ENCODE measurements at places on chromosomes 5 and 9. TPM values are rescaled to one million over a fixed set of nuclear protein-coding genes. Genes with fewer than 3 reads are reported as not detected.

DEPDC1B gene
- total RNA-seq, result 1.5 TPM

AGXT2 gene
- total RNA-seq, result not detected

CDX1 gene
- not detected for total RNA-seq

DOCK2 gene
- 5.4 TPM for total RNA-seq

KIF12 gene
- total RNA-seq, result not detected

IL31RA gene
- 1.5 TPM for total RNA-seq

CDC20B gene
- total RNA-seq, result not detected

TSSK1B gene
- 0.30 TPM for total RNA-seq

GPRIN1 gene
- 7.3 TPM for total RNA-seq

PCDHB16 gene
- 0.30 TPM for total RNA-seq

RNF224 gene
- total RNA-seq, result not detected

PTPN3 gene
- total RNA-seq, result 0.30 TPM

TMEFF1 gene
- 5.3 TPM for total RNA-seq

PARP8 gene
- 20.7 TPM for total RNA-seq

C9 gene
- total RNA-seq, result 0.46 TPM

SLC34A1 gene
- not detected for total RNA-seq

ORM2 gene
- not detected for total RNA-seq

FOXD4L3 gene
- not detected for total RNA-seq

GPR151 gene
- not detected for total RNA-seq

TMEM252 gene
- not detected for total RNA-seq

WASHC1 gene
- 3.3 TPM for total RNA-seq

FOXD1 gene
- 10.7 TPM for total RNA-seq

FAM151B gene
- 4.6 TPM for total RNA-seq

ENTREP1 gene
- under 0.01 TPM for total RNA-seq

RNF180 gene
- 15.2 TPM for total RNA-seq

HACD4 gene
- total RNA-seq, result 4.2 TPM

PCDHA9 gene
- total RNA-seq, result under 0.01 TPM

TPPP gene
- total RNA-seq, result 0.37 TPM

DCAF10 gene
- total RNA-seq, result 20.8 TPM

GLRA1 gene
- total RNA-seq, result not detected

IL9 gene
- not detected for total RNA-seq

PCDHB11 gene
- 0.30 TPM for total RNA-seq

SMC5 gene
- total RNA-seq, result 25.2 TPM

All from smooth muscle cell of the umbilical artery (primary cell).